ENCODE measurements at places on chromosomes 4 and X.

DNA sequence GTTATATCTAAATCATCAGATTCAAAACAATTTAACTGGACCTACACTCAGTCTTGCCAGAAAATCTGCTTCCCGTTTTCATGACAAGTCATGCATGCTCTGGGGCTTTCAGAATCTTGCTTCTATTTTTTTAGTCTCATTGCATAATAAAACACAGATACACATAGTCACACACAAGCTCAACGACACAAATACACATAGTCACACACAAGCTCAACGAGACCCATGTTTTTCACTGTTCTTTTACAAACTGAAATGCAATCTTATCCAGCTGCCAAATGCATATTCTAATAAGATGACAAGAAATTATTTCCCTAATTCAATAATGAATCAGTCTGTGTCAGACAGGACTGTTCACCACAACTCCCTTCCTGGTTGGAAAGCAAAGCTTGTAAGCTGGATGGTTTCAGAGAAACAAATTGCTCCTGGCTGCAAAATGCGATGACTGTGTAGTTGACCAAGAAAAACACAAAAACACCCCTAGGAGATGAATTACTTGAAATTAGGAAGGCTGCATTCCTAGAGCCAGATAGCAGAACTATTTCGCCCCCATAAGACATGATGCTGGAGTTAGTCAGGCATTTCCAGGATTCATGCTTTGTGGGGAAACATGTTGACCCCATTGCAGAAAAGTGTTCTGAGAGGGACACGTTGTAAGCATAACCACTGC is 208.7 kb downstream of the CHIC2 start:
- ATAC-seq, result peak; percentile 86

DNA sequence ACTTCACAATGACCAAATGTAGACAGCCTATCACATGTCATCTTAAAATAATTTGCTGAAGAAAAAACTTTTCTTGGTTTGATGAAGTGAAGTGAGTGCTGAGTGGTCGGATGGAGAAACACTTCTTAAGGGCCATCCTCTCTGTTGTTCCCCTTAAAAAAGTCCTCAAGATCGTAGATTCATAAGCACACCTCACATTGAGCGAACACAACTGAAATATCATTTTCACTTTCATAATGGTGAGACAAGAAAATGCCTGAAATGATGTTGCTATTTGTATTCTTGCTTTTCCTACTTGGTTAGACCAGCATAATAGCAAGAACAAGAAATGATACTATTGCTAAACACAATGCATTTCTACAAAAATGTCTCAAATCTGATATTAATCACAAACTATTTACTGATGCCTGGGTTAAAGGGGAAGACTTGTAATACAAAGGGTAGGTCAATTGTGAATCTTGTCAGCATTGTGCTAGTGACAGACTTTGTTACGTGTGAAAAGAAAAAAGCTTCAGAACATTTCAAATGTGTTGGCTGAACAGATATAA is 305.6 kb upstream of the NR3C2 start:
- ATAC-seq, result no peak

- ATAC-seq, result no peak
These were observed 100.9 kb downstream of the SLC34A2 start for GRCh38 chr4:25756503-25756902.

GRCh38 chr4:105399532-105400161 is 74.2 kb downstream of the PPA2 start:
- ATAC-seq, result peak; percentile 100

- ATAC-seq, result no peak
These were observed 15.9 kb downstream of the DHX15 start for GRCh38 chr4:24568425-24568824.

DNA sequence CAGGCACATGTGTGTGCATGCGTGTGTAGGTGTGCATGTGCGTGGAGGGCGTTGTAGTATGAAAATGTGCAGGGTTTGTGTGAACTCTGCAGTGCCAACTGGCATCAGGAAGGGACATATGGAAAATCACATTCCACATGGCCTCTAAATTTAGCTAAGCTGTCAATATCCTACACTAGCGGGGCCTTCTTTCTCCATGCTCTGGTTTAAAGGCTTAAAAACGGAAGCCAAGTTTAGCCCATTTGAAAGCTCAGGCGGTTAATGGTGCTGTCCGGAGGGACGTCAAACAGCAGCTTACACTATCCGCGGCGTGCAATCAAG is 144.1 kb upstream of the NOCT start:
- ATAC-seq, result no peak

DNA sequence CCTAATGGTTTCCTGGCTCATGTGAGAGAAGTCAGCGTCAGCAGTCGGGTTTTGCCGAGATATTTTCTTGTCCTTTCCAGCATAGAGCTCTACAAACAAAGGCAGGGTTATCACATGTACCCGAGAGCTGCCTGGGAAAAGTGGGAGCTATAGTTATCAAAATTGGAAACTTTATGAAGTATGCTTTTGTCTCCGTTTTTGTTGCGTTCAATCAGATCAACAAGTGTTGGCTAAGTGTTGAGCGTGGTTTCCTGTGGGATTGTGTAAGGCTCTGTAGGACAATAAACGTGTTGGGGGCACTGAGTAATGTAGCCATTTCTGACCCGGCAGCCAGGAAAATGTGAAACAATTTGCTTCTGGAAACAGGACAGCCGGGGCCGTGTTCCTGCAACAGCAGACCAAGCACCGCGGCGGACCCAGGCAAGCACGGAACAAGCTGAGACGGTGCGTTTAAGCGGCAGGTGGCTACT is at the start of gene BMX:
BMX (plus strand) TSS at position 311 of the 470 bp plus-strand sequence. CDS start 7,547 bp downstream, outside the sequence.
- no peak for ATAC-seq

GRCh38 chr4:85522277-85522676 is 47.3 kb downstream of the ARHGAP24 start:
- no peak for ATAC-seq

Measured in SK-N-SH treated with all-trans-retinoic acid at 6 μM for 48 hours (cell line).